ENCODE measurements at places on chromosomes 7 and 10. TPM values are rescaled to one million over a fixed set of nuclear protein-coding genes. Genes with fewer than 3 reads are reported as not detected.

DNA sequence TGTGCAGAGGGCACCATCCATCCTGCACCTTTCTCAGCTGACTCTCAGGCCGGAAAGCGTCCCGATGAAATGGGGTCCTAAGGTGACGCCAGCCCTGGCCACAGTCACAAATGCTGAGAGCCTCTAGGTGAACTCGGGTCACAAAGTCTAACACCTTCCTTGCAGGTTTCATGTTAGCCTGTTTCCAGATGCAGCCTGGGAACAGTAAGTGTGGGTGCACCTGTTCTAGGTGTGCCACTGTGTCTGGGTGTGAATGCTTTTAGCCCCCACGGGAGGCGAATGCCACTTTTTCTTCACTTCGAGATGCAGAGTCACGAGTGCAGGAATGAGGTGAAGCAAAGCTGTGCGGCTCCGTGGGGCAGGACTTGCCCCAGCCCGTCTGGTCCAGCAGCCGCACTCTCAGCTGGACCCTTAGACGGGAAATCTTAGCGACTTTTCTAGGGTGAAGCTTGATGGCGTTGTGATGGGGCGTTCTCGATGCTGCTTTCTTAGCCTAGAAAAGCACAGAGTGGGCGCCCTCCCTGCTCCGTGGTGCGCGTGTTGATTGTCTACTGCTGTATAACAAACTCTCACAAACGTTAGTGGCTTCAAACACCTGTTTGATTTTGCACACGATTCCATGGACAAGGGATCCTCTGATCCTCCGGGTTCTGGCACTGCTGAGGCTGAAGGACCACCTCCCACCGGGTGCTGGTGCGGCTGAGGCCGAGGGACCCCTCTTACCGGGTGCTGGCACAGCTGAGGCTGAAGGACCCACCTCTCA is 13.6 kb upstream of the VIPR2 start:
- no peak for DNase-seq

DNA sequence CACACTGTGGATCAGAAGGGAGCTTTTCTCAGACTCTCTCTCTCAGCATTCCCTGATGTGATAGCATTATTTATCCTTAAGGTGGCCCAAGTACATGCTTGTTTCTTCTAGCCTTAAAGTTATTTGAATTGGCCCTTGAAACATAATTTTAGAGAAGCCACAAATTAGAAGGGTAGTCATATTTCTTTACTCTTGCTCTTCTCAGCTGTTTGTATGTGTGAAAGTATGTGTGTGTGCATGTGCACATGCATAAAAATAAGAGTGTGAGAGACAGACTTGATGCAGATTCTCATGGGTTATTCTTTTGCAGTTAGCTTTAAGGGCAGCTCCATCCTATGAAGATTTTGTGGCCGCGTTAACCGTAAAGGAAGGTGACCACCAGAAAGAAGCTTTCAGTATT is 50.1 kb downstream of the PLEKHA8 start:
- DNase-seq = no peak

GRCh38 chr10:48740988-48741387 is 56.3 kb downstream of the WDFY4 start:
- no peak for DNase-seq

DNA sequence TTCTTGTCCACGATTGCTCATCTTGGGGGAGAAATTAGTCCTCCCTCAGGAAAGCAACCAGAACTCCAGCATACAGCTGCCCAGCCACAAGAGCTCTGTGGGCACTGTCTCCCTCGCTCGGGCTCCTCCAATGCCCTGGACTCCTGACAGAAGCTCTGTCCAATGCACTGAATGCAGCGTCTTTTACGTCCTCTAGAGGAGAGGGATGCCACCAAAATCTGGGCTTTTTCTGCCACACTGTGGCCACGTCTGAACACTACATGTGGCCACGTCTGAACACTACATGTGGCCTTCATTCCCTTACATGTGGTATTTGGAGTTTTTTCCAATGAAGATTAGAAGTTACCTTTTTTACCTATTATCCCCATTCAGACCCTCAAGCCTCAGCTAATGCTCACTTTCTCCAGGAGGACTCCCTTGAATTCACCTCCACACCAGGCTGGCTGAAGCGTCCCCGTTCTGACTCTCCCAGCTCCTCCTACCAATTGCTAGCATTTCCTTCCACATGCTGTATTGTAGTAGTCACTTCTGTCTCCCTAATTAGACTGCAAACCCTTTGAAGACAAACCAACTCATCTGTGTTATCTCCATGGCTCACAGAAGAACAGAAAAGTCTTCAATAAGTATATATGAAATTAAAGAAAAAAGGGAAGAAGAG is 134.3 kb upstream of the PDE1C start:
- peak; percentile 39 for DNase-seq

- no peak for DNase-seq
Measured at GRCh38 chr10:27626890-27627289, 118.7 kb downstream of the MKX start.

- no peak for DNase-seq
Measured at GRCh38 chr7:116726149-116726548, 54.2 kb downstream of the MET start.

DNA sequence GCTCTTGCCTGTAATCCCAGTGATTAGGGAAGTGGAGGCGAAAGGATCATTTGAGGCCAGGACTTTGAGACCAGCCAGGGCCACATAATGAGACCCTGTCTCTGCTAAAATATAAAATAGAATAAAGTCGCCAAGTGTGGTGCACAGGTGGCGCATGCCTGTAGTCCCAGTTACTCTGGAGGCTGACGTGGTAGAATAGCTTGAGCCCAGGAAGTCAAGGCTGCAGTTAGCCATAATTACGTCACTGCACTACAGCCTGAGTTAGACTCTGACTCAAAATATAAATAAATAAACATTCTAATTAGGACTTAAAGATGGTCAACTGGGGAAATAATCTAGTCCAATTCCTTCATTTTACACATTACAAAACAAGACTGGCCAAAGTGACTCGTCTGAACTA is 768 bp downstream of the CHCHD2 start:
- peak; percentile 63 for DNase-seq

- DNase-seq = no peak
Measured at GRCh38 chr7:120662291-120662690, 195.7 kb downstream of the TSPAN12 start.

DNA sequence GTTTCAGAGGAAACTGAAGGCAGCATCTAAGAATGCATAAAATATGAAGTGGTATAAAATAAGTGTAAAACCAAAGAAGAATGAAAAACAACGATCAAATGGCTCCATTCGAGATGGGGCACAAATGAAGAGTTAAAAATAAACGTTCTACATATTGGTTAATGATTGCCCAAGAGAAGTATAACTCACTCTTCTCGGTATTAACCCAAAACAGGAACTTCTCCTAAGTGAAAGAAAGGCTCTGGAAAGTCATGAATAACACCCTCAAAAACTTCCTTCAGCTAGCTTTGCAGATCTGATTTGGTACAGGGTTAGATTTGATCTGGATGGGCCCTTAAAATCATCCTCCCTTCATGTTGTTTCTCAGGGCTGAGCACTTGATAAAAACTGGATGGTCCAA is 94.3 kb upstream of the ADO start:
- DNase-seq = no peak

DNA sequence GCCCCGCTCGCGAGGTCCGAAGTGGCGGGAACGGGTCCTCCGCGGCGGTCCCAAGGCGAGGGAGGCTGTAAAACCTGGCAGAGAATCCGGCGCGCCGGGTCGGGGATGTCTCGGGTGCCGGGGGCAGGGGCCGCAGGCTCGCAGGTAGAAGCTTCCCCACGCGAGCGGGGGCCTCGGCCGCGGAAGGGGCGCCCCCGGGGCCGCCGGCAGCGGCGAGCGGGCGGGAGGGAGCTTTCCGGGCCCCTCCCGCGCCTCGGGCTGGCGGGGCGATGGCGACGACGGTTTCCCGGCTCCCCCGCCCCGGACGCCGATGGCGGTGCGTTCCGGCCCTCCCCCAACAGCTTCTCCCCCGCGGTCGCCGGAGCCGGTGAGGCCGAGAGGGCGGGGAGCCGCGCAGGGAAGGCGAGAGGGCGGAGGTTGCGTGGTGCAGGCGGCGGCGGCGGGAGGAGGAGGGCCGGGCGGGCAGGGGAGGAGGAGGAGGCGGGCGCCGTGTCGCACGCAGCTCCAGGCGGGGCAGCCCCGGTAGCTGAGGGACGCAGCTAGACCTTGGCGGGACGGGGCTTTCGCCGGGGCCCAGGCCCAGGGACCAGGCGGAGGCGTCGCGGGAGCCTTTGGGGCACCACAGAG is at the start of gene CUL1:
CUL1 (plus strand) TSS at position 507 of the 627 bp plus-strand sequence. CDS start 31,220 bp downstream, outside the sequence.
- no peak for DNase-seq

ZNF735 gene
- total RNA-seq = not detected

MOGAT3 gene
- total RNA-seq = not detected

MXI1 gene
- 8.4 TPM for total RNA-seq

C10orf71 gene
- total RNA-seq = not detected

SFTPA1 gene
- total RNA-seq = not detected

Data from foreskin keratinocyte (primary cell).